AG08396 (cell line): ENCODE measurements at places on chromosomes 6 and 20.

- no peak for DNase-seq
Observed at GRCh38 chr6:8551386-8551785, 116.0 kb upstream of the SLC35B3 start.

DNA sequence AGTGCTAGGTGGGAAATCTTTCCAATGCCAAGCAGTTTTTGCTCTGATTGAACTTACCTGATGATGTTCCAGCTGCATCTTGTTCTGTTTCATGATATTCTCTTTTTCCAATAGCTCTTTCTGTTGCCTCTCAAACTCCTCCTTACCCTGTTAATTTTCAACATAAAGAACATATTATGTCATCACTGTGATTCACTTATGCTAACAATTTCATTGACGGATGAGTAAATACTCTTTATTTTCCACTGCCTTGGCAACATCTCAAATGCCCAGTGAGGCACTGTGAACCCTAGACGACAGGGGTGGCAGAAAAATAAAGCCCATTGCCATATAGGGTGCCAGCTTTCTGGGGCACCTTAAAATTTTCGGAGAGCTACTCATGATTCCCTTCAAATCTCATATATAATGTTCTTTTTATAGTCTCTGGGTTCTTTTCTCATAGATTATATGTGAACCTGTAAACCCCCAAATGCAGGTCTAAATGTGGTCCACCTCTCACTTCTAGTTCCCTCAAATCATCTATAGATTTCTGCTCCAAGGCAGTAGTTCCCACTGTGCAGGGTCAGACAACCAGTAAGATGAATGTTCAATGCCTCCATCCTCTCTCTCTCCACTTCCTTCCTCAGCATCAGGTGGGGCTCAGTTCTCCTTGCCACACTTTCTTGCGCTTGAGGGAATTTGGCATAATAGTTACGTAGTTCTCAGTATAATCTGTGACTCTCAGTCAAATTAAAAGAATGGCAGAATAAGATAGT, 44.1 kb downstream of the NEDD9 start:
- no peak for DNase-seq

GRCh38 chr6:145271040-145271439, 464.3 kb downstream of the EPM2A start:
- DNase-seq = no peak

GRCh38 chr6:45538641-45539547, 161.2 kb upstream of the SUPT3H start:
- DNase-seq = no peak

DNA sequence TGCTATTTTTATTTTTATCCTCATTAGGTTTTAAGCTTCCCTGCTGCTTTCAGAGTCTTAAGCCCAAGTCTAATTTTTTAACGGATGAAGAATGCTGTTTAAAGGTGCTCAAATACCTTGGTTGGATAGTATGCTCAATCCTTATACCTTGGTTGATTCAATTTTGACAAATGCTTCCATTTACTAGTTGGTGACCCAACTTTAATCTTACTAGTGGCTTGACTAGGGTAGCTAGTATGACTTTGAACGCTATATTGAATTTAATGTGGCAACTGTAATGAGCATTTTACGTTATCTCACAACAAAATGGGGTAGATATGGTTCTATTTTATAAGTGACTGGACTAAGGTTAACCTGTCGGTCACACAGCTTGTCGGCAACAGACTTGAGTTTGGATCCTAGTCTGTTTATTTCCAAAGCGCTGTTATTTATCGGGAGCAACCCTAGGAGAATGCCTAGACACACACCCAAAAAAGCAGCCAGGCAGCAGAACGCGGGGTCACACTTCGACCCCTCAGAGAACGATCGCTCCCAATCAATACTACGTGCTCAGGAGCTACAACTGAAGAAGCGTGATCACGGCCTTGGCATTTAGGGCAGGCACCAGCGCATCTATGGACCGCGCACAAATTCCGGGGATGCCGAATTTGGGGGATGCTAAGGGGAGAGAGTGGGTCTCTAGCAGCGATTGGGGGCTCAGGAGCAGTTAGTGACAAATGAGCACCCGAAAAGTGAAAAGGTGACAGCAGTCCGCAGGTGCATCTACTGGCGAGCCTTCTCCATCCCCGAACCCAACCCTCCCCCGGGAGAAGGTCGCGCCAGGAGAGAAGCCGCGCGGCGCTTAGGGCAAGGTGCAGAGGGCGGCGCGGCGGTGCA, 586 bp upstream of the ALDH5A1 start:
- no peak for DNase-seq

- DNase-seq = peak; percentile 22
Observed at GRCh38 chr20:21514553-21515251, 838 bp upstream of the NKX2-2 start.

- DNase-seq = peak; percentile 18
Observed at GRCh38 chr6:24883618-24884017, 52.1 kb downstream of the RIPOR2 start.

GRCh38 chr6:99066044-99066443, 118.3 kb upstream of the FBXL4 start:
- DNase-seq = no peak

GRCh38 chr6:127119102-127120022, 891 bp downstream of the RSPO3 start:
- DNase-seq = peak; percentile 35

- DNase-seq = peak; percentile 80
Observed at GRCh38 chr6:13362412-13362811, 34.1 kb upstream of the TBC1D7 start.

DNA sequence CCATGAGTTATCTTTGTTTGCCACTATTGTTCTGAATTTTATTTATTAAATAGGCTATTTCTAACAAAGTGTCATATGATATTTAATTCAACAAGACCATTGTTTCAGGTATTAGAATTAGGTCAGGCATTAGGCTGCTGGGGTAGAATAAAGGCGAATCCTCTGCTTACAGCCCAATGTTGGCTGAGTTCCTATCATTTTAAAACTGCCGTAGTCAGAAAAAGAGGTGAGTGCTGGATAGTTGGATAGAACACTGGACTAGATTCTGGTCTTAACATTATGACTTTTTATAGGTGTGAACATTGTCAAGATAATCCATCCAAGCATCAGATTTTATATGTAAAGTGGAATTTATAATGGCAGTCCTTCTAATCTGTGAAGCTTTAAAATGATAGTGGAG, 6.3 kb downstream of the RIMS1 start:
- DNase-seq = no peak
